ENCODE measurements at places on chromosomes 6 and 20. TPM values are rescaled to one million over a fixed set of nuclear protein-coding genes. Genes with fewer than 3 reads are reported as not detected.

GRCh38 chr6:14722001-14722562, 523.8 kb upstream of the JARID2 start:
- no peak for DNase-seq

DNA sequence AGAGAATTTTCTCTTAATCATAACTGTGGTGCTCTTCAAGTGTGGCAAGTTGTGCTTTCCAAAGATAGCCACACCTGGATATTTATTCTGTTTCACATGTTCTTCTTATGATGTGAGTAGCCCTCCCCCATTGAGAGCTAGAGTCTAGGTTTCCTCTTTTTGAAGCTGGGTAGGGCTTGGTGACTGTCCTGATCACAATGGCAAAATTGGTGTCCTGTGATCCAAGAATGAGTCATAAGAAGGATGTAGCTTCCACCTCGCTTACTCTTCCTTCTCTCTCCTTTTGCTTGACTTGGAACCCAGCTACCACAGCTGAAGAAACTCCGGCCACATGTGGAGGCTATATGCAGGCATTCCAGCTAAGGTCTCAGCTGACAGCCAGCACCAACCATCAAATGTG, 7.4 kb upstream of the IGF2R start:
- DNase-seq: no peak

Gene KHDRBS2
- polyA plus RNA-seq: 1.9 TPM

DNA sequence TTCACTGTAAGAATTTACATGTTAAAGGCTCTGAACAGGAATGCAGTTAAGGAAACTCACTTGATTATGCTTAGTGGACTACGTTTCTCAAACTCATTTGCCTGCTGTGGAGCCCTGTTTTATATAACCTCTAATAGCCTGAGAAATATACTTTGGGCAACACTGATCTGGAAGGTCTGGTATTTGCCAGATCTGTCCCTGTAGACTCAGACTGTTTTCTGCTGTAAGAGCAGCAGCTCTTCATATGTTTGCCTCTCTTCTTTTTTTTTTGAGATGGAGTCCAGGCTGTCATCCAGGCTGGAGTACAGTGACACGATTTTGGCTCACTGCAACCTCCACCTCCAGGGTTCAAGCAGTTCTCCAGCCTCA, 10.1 kb downstream of the TTPAL start:
- no peak for DNase-seq

DNA sequence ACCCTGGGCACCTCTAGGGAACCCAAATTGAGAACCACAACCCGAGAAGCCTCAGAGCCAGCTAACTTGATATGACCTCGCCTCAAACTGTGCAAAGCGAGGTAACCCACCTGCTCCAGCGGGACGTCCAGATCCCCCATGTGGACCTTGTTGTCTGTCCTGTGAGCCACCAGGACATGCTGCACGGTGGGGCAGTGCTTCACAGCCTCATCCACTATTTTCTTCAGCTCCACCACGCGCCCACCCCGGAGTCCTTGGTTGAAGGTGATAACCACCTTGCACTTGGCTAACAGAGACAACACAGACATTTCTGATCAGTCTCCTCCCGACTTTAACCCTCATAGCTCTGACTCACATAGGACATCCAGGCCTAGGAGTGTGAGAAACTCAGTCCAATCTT, 30.8 kb upstream of the APMAP start:
- DNase-seq: no peak
